ENCODE measurements at places on chromosomes 5 and 9. TPM values are rescaled to one million over a fixed set of nuclear protein-coding genes. Genes with fewer than 3 reads are reported as not detected.

PKD2L2 gene
- total RNA-seq = not detected

DNA sequence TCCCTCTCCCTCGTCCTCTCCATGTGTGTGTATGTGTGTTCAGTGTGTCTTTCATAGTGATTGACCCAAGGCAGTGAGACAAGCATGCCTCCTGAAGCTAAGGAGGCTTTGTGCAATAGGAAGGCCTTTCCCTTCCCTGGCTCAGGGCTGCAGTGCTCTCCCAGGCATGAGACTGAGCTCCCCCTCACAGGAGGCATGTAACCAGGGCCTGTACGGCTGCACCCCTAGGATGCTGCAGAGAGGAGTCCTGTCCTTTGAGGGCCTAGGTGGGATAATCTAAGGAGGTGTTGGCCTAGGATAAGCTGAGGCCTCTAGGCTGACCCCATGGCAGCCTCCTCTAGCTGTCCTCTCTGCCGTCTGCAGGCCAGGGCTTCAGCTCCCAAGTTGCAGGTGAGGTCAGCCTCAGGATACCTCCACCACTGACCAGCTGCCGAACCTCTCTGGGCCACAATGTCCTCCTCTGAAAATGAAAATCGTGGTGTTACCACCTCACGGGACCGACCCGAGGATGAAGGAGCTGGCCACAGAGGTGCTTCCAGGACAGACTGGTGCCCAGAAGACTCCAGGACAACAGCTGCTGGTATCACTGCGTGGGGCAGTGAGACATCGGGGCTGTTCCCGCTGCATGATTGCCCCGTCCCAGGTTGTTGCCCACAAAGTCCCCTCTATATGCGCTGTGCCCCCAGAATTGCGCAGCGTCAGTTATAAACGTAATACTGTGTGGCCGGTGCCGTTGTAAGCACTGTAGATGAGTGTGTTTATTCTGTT is 129.6 kb downstream of the BARX1 start:
- H3K36me3 ChIP-seq = peaks cover 3% of the 10 kb centered on the region
- H3K27ac ChIP-seq = no peak overlapping the region
- peak; percentile 52 for DNase-seq
- H3K4me1 ChIP-seq = peaks cover 6% of the 10 kb centered on the region

DNA sequence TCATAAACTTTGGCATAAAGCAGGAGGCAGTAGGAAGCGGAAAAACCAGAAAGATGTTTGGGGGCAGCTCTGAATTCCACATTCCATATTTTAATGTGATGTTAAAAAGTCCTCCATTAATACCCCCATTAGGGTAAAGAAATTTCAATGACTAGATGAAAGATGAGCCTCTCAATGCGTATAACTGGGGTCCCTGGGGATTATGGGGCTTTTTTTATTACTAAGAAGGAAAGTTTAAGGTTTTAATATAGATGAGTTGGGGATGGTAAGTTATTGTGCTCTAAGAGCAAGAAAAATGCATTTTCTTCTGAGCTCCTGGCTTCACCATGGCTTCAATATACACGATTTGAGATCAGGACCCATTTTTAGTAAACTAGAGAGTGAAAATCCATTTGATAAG is 321.9 kb downstream of the CDK5RAP2 start:
- H3K4me3 ChIP-seq = no peak overlapping the region
- H3K27me3 ChIP-seq = peaks cover 10% of the 10 kb centered on the region
- no peaks in the 10 kb centered on the region for H3K4me1 ChIP-seq
- H3K36me3 ChIP-seq = no peaks in the 10 kb centered on the region

- H3K27me3 ChIP-seq = no peaks in the 10 kb centered on the region
- no peaks in the 10 kb centered on the region for H3K4me1 ChIP-seq
- H3K4me3 ChIP-seq = no peak overlapping the region
- H3K27ac ChIP-seq = no peak overlapping the region
Measured at GRCh38 chr5:56774957-56775356, 40.4 kb upstream of the MAP3K1 start.

CCL27 gene
- not detected for total RNA-seq

TMEFF1 gene
- 1.3 TPM for total RNA-seq

GRCh38 chr5:97142521-97143254 is at the start of gene LIX1:
Gene LIX1 (minus strand): TSS chr5:97142611. CDS start chr5:97142576, 35 bp downstream.
- H3K4me3 ChIP-seq = no peak within 1 kb of the TSS
- H3K27ac ChIP-seq = no peak within 1 kb of the TSS
- no peaks in the 10 kb centered on the region for H3K36me3 ChIP-seq
- peaks cover 6% of the 10 kb centered on the region for H3K27me3 ChIP-seq
- no peak for DNase-seq
- H3K4me1 ChIP-seq = peaks cover 11% of the 10 kb centered on the region

DNA sequence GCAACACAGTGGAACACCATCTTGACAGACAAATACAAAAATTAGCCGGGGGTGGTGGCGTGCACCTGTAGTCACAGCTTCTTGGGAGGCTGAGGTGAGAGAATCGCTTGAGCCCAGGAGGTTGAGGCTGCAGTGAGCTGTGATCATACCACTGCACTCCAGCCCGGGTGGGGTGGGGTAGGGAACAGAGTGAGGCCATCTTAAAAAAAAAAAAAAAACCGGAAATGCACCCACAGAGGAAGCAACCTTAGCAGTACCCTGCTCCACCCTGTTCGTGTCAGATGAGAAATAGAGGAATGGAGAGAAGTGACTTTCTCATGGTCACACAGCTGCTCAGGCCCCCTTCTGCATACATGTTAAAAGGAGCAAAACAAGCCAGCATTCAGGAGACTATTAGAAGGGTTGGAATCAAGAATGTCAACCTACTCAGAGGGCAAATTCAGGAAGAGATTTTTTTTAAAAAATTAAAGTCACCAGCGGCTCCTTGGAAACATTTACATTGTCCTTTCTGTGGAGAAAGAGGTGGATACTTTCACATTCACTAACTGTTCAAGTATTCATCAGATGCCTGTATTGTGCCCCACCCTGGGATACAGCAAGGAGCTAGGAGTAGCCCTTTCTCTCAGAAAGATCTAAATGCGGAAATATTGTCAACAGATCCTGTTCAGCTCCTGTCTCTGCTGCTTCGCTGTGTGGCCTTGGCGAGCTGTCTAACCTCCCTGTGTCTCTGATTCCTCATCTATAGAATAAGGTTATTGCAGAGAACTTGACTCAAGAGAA is 41.0 kb downstream of the CYFIP2 start:
- H3K4me3 ChIP-seq = no peak overlapping the region
- no peak overlapping the region for H3K27ac ChIP-seq
- H3K36me3 ChIP-seq = no peaks in the 10 kb centered on the region
- H3K27me3 ChIP-seq = no peaks in the 10 kb centered on the region
- DNase-seq = no peak

DNA sequence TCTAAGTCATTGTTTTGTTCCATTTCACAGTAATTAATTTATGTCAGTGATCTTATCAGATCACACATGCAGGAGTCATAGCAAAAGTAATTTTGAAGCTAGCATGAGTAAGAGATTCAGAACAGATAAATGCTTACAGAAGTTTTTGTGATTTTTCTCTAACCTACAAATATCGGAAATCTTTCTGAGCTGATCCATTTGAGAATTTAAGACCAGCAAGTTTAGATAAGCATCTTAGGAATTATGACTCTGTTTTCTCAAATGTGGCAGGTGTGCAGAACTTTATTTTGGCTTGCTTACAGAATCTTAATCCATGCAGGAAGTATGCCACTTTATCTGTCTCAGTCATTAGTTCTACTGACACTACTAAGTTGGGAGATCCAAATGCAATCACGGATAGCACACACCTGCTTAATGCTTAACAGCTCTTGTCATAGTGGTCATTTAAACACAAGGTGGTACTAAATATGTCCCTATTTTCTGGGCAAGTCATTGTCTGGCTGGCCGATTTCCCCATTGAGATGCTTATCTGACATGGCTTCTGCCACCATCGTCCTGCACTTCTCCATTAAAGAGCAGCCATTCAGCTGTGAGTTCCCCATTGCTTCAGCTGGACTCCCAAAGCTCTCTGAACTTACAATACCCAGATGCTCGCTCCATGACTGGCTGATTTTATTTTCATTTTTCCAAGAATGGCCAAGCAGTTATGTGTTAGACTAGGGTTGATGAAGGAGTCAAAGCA is 305.4 kb upstream of the NUDT12 start:
- H3K4me3 ChIP-seq = no peak overlapping the region
- no peaks in the 10 kb centered on the region for H3K27me3 ChIP-seq
- no peak for DNase-seq
- H3K36me3 ChIP-seq = no peaks in the 10 kb centered on the region
- no peak overlapping the region for H3K27ac ChIP-seq

PDZD2 gene
- 34.0 TPM for total RNA-seq

DNA sequence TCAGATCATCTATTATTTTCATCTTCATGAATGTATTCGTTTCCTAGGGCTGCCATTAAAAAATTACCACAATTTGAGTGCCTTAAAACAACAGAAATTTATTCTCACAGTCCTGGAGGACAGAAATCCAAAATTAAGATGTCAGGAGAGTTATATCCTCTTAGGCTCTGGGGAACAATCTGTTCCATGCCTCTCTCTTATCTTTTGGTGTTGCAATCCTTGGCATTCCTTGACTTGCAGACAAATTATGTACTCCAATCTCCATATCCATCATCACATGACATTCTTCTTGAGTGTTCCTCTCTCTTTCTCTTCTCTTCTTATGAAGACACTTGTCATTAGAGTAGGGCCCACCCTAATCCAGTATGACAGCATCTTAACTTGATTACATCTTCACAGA is 339.4 kb downstream of the EFNA5 start:
- no peak overlapping the region for H3K27ac ChIP-seq
- no peaks in the 10 kb centered on the region for H3K36me3 ChIP-seq
- peaks cover 3% of the 10 kb centered on the region for H3K4me1 ChIP-seq
- H3K27me3 ChIP-seq = no peaks in the 10 kb centered on the region
- no peak overlapping the region for H3K4me3 ChIP-seq

- DNase-seq = no peak
- no peaks in the 10 kb centered on the region for H3K36me3 ChIP-seq
- peaks cover 15% of the 10 kb centered on the region for H3K4me1 ChIP-seq
- peak overlapping the region; percentile 34 for H3K27ac ChIP-seq
- no peak overlapping the region for H3K4me3 ChIP-seq
Measured at GRCh38 chr9:137547687-137548543, 2.3 kb downstream of the PNPLA7 start.

PAEP gene
- not detected for total RNA-seq

CORO2A gene
- total RNA-seq = 10.1 TPM

DIPK1B gene
- total RNA-seq = 8.2 TPM

SPATA31A3 gene
- total RNA-seq = not detected

SNAPC3 gene
- 38.1 TPM for total RNA-seq

CARTPT gene
- total RNA-seq = not detected

DNA sequence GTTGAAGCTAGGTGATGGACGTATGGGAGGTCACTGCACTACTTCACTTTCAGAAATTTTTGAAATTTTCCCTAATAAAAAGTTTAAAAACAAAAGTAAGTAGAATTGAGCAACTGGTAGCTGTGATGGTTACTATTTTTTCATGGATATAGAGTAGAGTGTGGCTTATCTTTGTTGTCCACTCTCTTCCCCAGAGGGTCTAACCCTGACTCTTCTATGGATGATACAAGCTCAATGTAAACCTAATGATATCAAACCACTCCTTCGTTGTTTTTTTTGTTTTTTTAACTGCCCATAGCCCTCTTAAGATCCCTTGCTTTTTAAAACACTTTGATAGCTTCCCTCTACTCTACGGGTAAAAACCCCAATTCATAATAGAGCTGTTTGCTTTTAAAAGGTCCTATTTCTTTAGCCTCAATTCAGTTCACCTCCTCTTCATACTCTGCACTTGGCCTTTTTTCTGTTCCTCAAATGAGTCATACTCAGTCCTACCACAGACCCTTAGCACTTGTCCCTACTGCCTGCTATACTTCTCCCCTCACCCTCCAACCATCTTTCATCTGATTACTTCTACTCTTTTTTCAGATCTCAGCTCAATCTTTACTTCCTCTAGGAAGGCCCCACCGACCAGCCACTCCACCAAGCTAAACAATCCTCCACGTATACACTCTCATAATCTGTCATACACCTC is 2.6 kb downstream of the HDAC3 start:
- H3K27ac ChIP-seq = no peak overlapping the region
- peaks cover 26% of the 10 kb centered on the region for H3K4me1 ChIP-seq
- H3K4me3 ChIP-seq = no peak overlapping the region
- DNase-seq = no peak
- H3K36me3 ChIP-seq = peaks cover 8% of the 10 kb centered on the region

SV2C gene
- not detected for total RNA-seq

STC2 gene
- total RNA-seq = 1,121 TPM

- H3K27ac ChIP-seq = peak overlapping the region; percentile 12
- no peak overlapping the region for H3K4me3 ChIP-seq
- peaks cover 17% of the 10 kb centered on the region for H3K4me1 ChIP-seq
- H3K27me3 ChIP-seq = no peaks in the 10 kb centered on the region
- DNase-seq = no peak
Measured at GRCh38 chr5:67515762-67516161, 319.2 kb upstream of the CD180 start.

- no peak for DNase-seq
- no peak overlapping the region for H3K27ac ChIP-seq
- peaks cover 35% of the 10 kb centered on the region for H3K27me3 ChIP-seq
- H3K4me1 ChIP-seq = peaks cover 4% of the 10 kb centered on the region
- H3K36me3 ChIP-seq = no peaks in the 10 kb centered on the region
Measured at GRCh38 chr5:87782916-87783315, 370.2 kb upstream of the CCNH start.

C5orf46 gene
- 7.8 TPM for total RNA-seq

- H3K36me3 ChIP-seq = no peaks in the 10 kb centered on the region
- peaks cover 9% of the 10 kb centered on the region for H3K4me1 ChIP-seq
- peaks cover 11% of the 10 kb centered on the region for H3K27me3 ChIP-seq
- H3K4me3 ChIP-seq = no peak overlapping the region
Measured at GRCh38 chr5:180133060-180133459, 61.5 kb upstream of the RNF130 start.

SLCO4C1 gene
- 0.10 TPM for total RNA-seq

DNA sequence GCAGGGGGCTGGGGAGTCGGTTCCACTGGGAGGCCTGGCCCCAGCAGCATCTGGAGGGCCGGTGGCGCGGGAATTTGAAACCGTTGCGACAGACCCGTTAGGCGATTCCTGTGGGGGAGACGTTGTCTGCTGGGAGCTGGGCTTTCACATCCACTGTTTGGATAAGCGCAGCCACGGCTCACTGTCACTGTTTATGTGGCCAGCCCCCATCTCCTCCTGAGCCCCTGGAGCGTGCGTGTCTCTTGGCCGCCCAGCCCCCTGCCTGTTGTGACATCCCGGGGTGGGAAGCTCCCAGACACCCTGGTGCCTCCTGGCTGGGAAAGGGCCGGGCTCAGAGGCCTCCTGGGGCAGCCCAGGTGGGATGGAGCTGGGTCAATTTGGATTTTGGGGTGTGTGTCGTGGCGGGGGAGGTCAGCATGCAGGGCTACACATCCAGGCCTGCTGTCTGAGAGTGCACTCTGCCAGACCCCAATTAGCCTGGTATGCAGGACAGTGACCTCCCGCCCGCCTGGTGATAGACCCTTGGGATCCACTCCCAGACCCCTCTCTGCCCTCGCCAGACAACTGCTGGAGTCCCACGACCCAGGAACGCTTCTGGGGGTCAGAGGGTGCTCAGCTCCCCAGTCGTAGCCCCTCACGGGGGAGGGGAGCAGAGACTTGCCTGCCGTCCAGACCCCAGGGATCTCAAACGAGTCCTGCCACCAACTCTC is 62.0 kb upstream of the RNU6ATAC start:
- H3K27ac ChIP-seq = no peak overlapping the region
- H3K27me3 ChIP-seq = peaks cover 8% of the 10 kb centered on the region
- DNase-seq = peak; percentile 86
- H3K4me3 ChIP-seq = no peak overlapping the region
- peaks cover 12% of the 10 kb centered on the region for H3K4me1 ChIP-seq

All from chondrocyte (in vitro differentiated cells).